ENCODE measurements at places on chromosomes 5 and 9.

DNA sequence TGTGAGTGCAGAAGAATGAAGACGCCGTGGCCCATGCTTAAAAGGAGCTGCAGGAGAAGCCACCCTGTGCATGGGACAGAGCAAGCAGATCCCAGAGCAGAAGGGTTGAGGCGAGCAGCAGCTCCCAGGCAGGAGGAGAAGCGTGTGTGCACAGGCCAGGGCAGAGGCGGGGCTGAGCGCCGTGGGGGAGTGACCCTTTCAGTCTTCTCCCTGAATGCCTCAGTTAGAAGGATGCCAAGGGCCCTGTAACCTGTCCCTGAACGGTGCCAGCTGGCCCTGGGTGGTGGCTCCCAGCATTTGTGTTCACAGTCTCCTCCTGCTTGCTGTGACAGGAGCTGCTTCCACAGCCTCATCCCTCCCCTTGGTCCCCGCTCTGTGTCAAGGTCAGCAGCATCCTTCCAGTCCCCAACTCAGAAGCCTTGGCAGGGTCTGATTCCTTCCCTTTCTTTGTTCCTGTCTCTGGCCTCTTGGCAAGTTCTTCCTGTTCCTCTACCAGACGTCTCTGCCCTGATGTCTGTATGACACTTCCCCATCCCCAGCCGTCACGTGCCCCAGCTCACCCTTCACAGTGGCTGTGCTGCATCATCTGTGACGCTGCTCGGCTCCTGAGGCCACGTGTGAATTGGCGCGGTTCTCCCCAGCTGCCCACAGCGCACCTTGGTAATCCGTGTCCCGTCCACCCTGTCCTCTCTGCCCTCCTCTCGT lies 5.2 kb downstream of the EXOC3 start:
- no peak for DNase-seq

DNA sequence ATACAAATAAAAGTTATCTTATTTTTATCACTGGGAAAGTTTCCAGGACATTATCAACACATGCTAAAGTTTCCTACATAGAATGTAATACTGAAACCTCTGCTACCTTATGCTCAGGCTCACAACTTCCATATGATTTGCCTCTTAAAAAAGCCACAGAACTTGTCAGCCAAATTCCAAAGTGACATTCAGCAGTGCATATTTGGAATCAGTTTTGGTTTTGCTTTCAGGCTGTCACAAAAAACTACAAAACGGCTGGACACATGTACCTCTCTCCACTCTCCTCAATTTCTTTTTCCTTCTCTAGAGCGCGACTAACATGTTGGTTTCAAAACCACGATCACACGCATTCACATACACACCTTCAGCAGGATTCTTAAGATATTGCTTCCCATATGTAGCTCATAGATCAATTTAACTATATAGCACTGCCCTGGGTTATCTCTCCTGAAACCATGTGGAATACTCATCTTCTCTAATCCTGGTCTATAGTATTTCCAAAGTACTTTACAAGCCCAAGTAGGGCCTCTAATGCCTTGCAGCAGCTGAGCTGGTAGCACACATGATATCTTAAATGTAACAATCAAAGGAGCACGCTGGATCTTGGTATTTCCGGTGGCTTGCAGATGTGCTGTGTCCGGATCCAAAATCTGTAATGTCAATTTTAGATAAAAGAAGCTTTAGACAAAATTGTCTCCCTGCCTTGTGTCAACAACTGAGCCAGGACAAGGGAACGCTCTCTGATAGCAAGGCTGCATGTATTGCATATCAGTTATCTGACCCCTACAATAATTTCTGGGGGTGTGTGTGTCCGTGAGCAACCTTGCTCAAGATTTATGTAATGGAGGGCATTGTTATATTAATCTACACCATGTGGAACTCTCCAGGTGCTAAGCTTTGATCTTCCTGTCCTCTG lies 203.2 kb downstream of the DMRT2 start:
- DNase-seq: no peak

- peak; percentile 61 for DNase-seq
These were observed 63.3 kb downstream of the FREM1 start for GRCh38 chr9:14846871-14847311.

GRCh38 chr5:173302546-173303155 lies 25.6 kb downstream of the STC2 start:
- no peak for DNase-seq

DNA sequence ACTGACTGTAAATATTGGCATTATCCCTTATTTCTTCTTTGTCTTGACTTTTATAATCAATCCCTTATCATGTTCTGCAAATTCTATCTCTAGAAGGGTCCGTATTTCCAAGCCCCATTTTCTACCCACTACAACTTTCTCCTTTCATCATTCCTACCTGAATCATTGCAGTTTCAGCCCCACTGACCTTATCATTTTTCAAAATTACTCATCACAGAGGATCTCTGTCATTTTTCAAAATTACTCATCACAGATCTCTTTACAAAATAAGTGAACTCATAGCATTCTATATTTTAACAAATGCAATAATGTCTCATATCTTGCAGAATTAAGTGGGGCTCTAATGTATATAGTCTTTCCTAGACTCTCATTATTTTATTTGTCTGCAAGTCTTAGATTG lies 256.9 kb upstream of the COX7C start:
- DNase-seq: no peak

DNA sequence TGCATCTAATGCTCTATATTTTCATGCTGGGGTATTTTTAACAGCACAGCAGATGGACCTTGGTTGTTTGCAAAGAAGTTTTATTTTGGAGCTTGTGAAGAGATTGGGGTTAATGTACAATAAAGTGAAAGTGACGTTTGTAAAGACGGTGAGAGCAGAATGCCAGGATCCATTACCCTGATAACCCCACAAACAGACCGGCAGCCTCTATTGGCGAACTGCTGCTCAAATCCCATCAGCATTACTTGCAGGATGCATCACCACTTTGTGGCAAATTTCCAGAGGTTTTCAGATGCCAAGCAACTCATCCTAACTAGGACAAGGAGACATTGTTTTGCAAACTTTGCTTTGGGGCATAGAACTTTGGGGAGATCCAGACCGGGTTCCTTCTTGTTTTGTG lies 383.3 kb upstream of the ZNF462 start:
- DNase-seq: no peak

DNA sequence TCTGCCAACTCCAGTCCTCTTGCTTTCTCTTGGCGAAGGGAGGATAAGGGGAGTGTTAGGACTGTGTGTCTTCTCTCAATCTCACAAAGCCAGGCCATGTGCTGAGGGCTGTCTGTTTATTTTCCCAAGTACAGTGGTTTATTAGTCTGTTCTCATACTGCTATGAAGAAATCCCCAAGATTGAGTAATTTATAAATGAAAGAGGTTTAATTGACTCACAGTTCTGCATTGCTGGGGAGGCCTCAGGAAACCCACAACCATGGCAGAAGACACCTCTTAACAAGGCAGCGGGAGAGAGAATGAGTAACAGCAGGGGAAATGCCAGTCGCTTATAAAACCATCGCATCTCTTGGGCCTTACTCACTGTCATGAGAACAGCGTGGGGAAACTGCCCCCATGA lies 36.2 kb upstream of the CKS2 start:
- peak; percentile 72 for DNase-seq

DNA sequence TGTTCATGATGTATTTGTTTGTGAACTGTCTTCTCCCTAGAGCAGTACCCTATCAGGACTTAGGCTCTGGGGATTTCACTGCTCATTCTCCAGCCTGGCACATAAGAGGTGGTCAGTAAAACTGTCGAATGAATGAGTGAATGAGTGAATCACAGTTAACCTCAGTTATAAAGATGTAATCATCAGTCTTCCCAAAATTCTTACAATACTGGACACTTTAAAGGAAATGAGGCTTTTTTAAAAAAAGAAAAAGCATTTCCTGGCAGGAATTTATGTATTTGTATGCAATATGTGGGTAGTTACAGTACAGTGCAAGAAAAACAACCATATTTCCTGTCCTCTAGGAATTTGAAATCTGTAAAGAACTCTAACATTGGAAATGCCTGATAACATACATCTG lies 59.6 kb downstream of the RAI14 start:
- DNase-seq: no peak

- DNase-seq: no peak
These were observed 86.4 kb downstream of the MED10 start for GRCh38 chr5:6291961-6292360.

- no peak for DNase-seq
These were observed 42.9 kb downstream of the LURAP1L start for GRCh38 chr9:12817702-12818101.

DNA sequence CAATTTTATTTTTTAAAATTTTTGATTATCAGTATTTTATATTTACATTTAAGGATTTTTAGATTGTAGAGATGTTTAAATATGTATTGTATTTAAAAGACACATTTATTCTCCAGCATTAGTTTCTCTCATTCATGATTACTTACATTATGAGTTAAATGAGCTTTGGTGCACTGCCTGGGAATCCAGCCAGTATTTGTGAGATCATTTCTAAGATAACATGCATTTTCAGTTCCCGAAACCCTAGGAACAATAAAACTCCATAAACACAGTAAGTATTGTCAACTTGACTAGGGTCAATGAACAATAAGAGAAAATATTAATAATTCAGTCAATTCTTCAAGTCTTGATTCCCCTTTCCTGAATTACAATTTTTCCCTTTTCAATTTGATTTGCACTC lies 403.3 kb downstream of the PLK2 start:
- DNase-seq: no peak

GRCh38 chr9:129355631-129356030 lies 177.6 kb upstream of the IER5L start:
- no peak for DNase-seq

GRCh38 chr5:137822158-137822764 lies 45.4 kb upstream of the MYOT start:
- DNase-seq: no peak

DNA sequence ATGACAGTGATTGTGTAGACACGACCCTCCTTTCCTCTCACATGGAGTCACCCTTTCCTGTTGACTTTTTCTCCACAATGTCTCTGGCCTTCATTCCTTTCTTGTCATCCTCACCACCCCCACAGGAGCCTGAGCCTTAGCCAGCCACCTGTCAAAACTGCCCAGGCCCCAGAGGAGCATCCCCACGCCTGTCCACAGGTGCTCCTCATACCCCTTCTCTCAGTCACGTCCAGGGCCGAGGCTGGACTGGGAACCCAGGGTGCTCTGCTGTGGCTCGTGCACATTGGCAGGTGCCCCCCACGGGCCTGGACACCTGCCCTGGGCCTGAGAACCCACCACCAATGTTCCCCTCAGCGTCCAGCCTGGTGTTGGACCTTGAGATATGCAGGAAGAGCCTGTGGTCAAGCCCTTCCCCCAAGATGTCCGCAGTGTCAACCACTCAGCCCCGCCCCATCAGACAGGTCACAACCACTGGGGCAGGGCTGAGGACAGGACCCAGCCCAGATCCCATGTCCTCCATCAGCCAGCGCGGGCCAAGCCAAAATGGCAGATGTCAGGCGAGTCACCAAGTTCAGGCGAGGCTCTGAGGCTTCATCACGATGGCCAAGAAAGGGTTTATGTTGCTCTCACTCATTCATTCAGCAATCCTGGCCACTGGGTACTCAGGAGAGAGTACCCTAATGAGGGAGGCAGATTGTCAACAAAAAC lies 65.8 kb upstream of the STXBP1 start:
- no peak for DNase-seq

- no peak for DNase-seq
These were observed 37.8 kb downstream of the MOCS2 start for GRCh38 chr5:53071738-53072137.

GRCh38 chr5:8341406-8341805 lies 472.5 kb downstream of the MTRR start:
- no peak for DNase-seq

GRCh38 chr5:58450018-58450417 lies 9.9 kb downstream of the PLK2 start:
- DNase-seq: no peak

DNA sequence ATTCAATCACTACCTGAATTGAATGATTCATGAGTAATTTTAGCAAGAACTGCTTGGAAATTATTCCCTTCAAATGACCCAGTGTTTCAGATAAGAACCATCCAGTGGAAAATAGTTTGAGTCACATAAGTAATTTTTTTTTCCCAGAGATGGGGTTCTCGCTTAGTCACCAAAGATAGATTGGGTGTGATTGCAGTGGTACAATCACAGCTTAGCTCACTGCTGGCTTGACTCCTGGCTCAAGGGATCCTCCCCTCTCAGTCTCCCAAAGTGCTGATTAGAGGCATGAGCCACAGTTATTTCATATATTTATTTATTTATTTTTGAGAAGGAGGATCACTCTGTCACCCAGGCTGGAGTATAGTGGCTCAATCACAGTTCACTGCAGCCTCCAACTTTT lies 574.5 kb upstream of the ARRDC3 start:
- DNase-seq: no peak

DNA sequence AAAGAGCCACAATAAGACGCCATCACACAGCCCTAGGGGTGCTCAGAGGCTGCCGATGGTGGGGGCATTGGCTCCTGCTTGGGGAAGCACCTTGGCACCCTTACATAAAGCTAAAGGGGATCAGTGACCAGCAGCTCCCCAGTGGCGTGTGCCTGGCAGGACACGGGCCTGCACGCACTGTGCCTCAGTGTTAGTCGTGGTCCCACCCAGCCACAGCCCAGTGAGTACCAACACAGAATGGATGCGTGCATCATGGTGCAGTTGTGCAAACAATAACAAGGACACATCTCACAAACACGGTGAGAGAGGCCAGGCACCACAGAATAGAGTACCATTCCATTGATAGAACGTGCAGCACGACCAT lies 103.2 kb downstream of the WNK2 start:
- DNase-seq: no peak

DNA sequence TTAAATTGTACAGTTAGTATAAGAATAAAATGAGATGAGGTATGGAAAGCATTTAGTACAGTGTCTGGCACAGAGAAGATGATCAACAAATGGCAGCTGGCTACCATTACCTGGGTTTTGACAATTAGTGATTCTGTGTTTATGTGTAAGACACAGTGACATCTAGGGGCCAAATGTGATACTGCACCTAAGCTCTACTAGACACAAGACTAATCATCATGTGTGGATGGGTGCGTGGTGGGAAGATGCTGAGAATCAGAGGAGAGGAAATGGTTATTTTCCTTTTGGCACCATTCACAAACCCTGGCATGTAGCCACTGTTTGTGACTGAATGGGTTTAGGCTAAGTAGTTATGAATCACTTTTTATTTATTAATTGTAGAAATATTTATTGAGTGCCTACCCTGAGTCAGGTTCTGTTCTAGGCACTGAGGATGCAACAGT lies 109.8 kb upstream of the TBC1D2 start:
- DNase-seq: peak; percentile 9

- no peak for DNase-seq
These were observed 121.1 kb upstream of the ASTN2 start for GRCh38 chr9:117535973-117536372.

- no peak for DNase-seq
These were observed 27.4 kb downstream of the TNFSF8 start for GRCh38 chr9:114902786-114903524.

GRCh38 chr9:91403665-91404543 lies 19.7 kb downstream of the NFIL3 start:
- no peak for DNase-seq

GRCh38 chr5:122415030-122415800 lies 103.2 kb downstream of the SNCAIP start:
- no peak for DNase-seq

GRCh38 chr5:146440870-146441495 lies 6.2 kb upstream of the TCERG1 start:
- no peak for DNase-seq
